ENCODE measurements at places on chromosomes 13 and 19.

DNA sequence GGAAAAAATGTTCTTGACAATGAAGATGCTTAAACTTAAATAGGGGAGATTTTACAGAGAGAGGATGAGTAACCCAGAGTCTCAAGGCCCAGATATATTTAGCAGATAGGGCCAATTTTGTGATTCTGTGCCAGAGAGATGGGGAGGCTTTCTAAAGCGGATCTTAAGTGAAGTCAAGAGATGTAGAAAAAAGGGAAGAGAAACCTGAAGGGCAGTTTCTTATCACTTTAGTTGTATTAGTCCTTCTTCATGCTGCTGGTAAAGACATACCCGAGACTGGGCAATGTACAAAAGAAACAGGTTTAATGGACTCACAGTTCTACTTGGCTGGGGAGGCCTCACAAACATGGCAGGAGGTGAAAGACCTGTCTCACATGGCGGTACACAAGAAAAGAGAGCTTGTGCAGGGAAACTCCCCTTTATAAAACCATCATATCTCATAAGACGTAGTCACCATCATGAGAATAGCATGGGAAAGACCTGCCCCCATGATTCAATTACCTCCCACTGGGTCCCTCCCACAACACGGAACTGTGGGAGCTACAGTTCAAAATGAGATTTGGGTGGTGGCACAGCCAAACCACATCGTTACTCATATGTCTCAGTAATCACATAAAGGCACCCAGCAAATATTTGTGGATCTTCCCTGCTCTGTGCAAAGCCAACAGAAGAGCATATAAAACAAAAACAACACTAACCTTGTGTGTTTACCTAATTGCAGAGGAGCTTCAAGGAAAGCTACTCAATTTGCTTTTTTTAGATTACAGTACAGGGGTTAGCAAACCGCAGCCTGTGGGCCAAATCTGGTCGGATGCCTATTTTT is 102.6 kb upstream of the MYCBP2 start:
- peak; percentile 23 for DNase-seq

DNA sequence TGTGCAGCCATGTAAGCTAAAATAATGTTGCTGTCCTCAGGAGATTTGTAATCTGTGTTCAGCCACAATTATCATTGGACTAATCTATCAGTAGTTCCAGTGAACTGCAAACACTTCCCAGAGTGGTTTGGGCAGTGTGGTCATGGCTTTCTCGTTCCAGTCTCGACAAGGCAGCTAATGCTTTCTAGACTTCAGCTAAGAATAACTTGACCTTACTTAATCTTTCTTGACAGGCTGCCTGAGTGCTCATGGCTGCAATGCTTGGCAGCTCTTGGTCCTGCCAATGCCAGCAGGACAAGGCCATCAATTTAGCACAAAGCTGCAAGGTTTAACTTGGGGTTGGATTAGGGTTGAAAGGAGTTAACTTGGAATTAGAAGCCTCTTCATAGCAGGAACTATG is 32.8 kb downstream of the ATP12A start:
- DNase-seq = no peak

DNA sequence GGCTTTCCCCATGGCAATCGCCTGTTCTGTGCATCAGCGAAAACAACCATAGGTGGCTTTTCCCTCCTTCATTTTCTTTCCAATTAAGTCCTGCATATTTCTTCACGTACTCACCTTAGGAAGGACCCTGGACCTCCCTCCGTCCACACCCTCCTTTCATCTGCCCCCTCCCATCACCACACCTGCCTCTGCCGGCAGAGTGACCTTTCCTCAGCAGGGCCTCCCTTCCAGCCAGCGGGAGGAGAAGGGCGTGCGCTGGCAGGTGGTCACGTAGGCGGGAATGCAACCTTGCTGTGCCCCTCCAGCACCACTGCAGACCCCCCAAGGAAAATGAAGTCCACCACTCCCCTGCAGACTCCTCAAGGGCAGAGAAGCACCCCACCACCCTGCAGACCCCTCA is 61.1 kb downstream of the GSX1 start:
- no peak for DNase-seq

DNA sequence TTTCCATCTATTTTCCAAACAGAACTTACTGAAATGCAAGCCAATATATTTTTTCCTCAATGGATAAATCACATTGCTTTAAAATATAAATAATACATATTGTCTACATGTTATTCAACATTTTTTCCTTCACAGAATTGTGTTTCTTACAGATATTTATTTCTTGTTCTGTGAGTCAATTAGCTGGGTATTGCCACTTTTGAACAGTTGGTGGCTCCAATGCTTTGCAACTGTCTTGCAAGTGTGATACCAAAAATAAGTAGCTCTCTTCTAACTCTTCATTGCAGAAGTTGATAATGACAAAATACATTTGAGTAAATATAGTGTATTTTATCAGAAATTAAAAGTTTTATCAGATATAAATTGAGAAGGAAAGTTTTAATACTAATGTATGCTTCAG is 17.1 kb upstream of the GPC5 start:
- no peak for DNase-seq

DNA sequence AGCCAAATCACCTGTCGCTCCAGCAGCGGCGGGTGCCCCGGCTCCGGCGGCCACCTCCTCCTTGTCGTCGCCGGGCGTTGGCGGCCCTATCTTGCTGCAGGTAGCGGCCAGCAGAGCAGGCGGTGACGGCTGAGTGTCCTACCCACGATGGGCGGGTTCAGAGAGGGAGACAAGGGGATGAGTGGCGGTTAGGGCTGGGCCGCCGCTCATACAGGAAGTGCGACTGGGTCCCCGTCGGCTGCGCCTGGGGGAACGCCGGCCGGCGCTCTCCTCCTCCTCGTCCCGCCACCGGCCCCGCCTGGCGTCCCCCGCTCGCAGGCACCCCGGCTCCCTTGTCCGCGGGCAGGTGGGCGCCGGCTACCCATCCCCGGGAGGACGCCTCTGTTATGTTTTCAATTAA is 1692.0 kb downstream of the SLITRK5 start:
- no peak for DNase-seq

GRCh38 chr13:50382511-50382910 is 367.3 kb downstream of the KCNRG start:
- DNase-seq = no peak

DNA sequence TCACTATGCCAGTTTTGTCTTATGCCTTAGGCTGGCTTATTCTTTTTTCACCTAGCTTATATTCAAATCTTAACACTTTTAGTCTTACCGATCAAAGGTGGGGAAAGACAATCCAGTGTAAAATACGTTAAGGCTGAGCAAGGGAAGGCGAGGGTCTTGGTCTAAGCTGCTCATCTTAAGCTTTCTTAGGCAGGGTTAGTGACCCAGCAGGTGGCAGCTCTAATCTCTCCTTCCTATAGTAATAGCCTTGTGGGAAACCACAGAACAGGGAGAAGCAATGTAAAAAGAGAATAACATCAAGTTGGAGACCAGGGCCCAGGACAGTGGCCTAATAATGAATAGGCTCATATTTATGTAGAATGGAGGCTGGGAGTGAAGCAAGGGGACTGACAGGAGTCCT is 45.9 kb downstream of the COG3 start:
- no peak for DNase-seq

DNA sequence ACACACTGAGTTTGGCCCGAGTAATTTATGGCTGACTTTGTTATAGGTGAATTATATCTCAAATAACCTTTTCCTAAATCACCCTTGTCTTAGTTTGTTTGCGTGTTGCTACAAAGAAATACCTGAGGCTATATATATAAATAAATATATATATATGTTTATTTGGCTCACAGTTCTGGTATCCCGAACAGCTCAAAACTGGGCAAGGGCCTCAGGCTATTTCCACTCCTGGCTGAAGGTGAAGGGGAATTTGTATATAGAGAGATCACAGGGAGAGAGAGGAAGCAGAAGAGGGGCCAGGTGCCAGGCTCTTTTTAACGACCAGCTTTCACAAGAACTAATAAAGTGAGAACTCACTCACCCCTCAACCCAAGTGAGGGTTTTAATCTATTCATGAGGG is 159.9 kb upstream of the STARD13 start:
- no peak for DNase-seq

- DNase-seq = no peak
These were observed 6.9 kb upstream of the ZNF580 start for GRCh38 chr19:55633861-55634260.

DNA sequence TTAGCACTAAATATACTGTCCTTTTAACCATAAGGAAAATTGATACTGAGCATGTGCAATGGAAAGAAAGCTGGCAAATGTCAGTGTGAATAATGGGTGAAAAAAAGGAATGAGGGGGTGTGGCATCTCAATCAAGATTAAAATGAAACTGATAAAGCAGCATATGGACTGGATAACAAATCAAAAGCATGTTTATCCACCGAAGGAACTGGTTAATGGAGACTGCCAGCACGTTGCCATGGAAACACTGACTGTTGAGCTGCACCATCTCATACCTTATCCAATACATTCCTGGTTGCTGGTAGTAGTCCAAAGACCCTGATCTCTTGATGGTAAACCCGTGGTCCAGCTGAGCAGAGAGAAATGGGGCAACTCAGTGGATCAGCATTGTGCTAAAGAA is 311.4 kb upstream of the MAB21L1 start:
- DNase-seq = no peak

GRCh38 chr13:27797228-27797624 is 4.9 kb downstream of the GSX1 start:
- DNase-seq = no peak

GRCh38 chr13:59043016-59043415 is 1120.7 kb downstream of the DIAPH3 start:
- DNase-seq = no peak

GRCh38 chr19:5338656-5339197 is 1.9 kb downstream of the PTPRS start:
- DNase-seq = no peak

DNA sequence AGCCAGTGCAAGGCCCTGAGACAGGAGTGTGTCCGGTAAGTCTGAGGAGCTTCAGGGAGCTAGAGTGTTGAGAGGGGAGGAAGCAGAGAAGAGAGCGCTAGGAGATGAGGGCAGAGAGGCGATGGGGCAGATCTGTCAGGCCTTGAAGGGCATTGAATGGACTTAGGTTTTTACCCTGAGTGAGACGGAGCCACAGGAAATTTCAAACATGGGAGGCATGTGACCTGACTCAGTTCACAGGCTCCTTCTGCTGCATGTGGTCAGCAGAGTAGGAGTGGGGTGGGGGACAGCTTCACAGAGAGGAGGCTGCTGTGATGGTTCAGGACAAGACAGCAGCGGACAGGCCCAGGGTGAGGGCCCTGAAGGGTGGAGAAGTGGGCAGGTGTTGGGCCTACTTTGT is 2.5 kb upstream of the FAM98C start:
- DNase-seq = no peak

DNA sequence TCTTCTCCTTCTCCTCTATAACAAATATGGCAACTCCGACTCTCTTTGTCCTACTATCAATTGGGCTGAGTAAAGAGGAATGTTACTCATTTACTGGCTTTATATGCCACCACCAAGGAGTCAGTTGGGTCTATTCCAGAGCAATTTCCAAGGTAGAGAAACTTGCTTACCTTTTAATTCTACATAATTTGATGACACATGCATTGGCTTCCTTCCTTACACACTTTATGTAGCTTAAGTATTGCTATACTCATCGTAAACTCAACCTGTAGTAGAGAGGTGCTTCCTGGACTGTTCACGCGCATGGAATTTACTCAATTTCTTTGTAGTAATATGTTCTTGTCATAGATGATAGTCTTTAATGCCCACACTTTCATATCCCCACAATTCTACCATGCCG is 160.7 kb downstream of the LMO7 start:
- no peak for DNase-seq

DNA sequence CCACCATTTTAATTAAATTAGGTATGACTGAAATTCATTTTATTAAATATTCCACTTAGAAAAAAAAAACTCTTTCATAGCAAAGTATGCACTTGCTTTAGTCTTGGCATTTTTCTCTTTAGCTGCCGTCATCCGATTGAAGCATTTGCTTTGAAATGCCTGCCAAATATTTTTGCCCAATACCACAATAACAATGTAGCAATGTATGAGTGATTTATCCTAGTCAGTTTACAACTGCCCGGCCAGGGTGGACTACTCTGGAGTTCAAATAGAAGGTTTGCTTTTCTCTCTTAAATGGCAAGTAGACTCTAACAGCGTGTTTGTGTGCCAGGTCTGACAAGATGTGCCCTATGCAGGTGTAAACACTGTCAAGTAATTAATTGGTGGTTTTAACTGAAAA is 675.3 kb upstream of the SGCG start:
- no peak for DNase-seq

DNA sequence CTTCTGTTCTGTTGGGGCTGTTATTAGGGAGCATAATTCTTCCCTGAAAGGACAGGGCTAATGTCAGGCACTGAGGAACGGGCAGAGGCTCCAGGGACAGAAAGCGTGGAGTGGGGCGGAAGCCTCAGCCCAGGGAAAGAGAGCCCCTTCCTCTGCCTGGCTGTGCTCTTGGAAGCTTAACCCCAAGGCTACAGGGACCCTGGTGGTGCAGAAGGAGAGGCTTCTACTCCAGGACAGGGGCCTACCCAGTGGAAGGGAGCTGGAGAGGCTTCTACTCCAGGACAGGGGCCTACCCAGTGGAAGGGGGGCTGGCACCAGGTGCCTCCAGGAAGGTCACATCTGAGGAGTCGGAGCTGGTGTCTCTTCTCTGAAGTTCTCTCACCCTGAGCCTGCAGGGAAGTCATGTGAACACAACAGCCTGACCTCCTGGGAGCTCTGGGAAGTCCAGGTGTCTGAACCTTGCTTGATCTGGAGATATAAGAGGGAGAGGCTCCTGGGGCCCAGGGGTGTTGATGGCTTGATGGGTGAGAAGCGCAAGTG is 159.5 kb upstream of the SOX1 start:
- no peak for DNase-seq

DNA sequence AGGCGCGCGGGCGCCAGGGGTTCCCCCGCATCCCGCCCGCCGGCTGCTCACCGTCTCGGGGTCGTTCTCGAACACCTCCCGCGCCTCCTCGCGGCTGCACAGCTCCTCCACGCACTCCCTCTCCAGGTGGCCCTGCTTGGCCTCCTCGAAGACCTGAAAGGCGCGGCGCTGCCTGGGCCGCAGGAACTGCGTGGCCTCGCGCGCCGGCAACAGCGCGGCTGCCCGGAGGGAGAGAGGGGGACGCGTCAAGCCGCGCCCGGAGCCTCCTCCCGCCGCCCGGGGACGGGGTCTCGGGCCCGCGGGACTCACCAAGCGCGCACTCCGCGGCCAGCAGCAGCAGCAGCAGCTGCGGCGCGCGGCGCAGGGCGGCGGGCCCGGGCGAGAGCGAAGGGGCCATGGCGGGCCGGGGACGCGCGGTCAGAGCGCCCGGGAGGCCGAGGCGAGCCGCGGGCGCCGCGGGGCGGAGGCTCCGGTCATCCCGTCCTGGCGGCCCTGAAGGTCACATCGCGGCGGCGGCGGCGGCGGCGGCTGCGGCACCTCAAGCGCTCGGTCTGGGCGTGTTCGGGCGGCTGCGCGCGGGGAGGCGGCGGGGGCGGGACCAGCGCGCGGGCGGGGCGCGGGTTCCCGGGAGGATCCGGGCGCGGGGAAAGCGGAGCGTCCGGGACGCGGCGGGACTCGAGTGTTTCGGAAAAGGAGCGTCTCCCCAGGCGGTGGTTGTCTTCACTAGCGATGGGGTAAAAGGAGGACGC is at the start of gene GAS6:
TSS of gene GAS6 (minus strand) at position 553 of the 749 bp plus-strand sequence. CDS start at position 397, 156 bp downstream.
- DNase-seq = no peak

GRCh38 chr19:53553865-53554791 is 16.2 kb downstream of the ZNF331 start:
- peak; percentile 61 for DNase-seq

- no peak for DNase-seq
These were observed 26.6 kb upstream of the KCTD15 start for GRCh38 chr19:33770107-33770506.

Measured in AG09309 (cell line).